Ureter (tissue), 1 donor: ENCODE measurements at places on chromosomes 3 and 15.

DNA sequence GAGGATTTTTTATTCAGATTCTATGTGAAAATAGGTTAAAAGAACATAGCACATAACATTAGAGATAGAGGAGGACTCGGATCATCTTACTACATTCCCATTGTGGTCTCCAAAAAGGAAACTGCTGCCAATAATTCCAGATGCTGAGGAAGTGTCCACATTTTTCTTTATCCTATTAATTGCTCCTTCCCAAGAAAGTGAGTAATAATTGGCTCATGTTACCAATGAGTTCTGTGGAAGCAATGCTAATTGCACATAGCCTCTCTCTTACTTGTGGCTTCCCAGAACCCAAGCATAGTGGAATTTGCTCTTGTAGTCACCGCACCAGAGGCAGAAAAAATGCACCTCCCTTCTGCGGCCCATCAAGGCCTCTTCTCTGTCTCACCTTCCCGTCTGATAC lies 208.4 kb downstream of the PLOD2 start:
- DNase-seq = no peak

DNA sequence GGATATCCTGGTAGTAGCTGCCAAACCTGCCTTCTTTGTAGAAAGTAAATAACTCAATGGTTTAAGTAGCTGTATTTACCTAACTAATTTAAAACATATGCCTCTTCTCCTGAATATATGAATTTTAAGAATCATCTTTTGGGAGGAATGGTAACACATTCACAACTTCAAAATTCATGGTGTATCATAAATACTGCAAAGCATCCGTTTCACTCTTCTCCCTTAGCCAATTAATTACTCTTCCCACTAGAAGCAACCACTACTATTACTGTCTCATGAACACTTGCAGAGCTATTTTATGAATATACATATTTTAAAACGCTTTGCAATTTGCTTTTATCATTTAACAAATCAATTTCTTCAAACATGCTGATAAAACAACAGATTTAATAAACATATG lies 59.0 kb upstream of the USP50 start:
- no peak for DNase-seq

DNA sequence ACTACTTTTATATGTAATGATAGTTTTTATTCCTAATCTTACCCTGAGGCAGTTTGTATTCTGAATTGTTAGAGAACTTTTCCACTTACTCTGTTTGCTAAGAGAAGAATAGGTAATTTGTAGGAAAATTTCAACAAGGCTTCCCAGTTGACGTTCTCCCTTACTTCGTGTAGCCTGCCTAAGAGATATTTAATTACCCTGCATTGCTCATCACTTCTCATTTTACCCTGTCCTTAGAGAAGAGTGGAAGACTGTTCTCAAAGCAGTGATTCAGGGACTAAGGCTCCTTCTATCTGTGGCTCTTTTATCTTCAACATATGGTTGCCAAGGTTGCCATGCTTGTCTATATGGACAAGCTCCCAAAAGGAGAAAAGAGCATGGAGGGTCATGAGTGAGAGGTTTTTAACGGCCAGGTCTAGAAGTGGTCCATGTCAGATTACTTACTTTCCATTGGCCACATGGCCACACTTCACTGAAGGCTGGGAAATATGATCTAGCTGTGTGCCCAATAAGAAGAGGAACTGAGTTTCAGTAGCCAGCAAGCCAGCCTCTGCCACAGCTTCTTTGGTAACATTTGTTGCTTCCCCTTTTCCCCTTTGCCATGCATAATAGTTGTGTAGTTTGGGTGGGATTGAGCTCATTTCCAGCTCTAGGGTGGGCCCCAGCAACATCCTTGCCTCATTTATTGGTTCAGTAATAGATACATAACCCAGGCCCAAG lies 22.1 kb downstream of the PDE8A start:
- DNase-seq = no peak

GRCh38 chr3:160566499-160566898 lies 1.1 kb upstream of the KPNA4 start:
- DNase-seq = no peak
